B cell (primary cell): ENCODE measurements at places on chromosomes 5 and 9.
A peak's percentile ranks its signal among the peaks of the same experiment; 100 is the strongest.

DNA sequence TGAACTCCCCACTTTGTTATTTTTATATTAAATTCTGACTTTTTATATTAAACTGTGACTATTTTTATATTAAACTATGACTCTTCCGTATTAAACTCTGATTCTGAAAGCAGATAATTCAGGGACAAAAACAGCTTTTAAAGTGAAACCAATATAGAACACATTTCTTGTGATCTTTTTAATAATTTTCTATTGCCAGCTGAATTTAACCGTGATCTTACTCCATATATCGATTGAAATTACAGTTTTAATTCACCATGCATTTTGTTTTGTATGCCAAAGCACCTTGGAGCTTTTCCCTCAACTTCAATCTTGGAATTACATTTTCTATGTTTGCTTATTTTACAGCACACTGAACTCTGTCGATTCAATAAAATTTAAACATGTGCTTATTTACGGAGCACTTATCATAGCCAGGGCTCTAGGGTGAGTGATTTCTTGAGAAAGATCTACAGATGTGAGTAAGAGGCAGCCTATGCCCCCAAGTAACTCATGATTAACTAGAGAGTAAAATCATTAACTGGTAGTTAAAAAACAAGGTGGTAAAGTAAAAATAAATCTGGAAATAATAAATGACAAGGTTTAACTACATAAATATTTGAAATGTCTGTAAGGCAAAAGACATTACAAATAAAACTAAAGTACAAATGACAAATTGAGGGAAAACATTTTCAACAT, 72.9 kb upstream of the ALDH1B1 start:
- no peak for DNase-seq

GRCh38 chr9:128275198-128276007, at the start of gene GOLGA2:
TSS of gene GOLGA2 (minus strand) at chr9:128276007. CDS start at chr9:128275976, 31 bp downstream.
- DNase-seq = peak; percentile 57

DNA sequence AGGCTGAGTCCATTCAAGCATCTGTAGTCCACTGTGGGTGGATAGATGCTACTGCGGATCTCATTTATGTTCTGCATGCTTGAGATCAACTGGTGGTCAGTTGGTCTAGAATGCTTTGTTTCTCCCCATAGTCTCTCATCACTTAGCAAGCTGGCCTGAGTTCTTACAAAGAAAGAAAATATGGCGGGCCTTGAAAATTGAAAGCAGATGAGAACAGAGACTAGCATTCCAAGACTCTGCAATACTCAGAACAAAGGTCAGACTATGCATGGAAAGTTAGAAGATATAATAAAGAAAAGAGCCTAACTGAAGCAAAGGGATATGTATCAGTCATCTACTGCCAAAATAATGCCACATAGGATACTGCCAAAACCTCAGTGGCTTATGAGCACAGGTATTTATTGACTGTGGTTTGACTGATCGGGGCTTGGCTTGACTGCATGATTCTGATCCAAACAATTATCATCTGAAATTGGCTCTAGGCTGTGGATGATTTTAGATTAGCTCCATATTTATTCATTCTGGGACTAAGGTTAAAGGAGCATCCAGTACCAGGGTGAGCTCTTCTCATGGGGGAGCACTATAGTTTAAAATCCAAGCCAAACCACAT, 258.9 kb downstream of the TAF11L14 start:
- no peak for DNase-seq

DNA sequence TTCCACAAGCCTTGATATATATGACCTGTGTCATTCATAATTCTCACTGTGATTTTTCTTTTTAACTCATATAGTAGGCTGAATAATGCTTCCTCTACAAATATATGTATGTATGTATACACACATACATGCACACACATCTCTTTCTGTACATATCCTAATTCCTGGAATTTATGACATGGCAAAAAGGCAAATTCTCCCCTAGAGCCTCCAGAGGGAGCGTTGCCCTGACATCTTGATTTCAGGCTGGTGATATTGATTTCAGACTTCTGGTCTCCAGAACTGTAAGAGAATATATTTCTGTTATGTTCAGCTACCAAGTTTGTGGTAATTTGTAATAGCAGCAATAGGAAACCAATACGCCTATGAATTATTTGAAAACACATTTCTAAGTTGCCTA, 166.6 kb upstream of the GAS1 start:
- no peak for DNase-seq

GRCh38 chr9:90966480-90967144, 165.0 kb downstream of the SYK start:
- no peak for DNase-seq

DNA sequence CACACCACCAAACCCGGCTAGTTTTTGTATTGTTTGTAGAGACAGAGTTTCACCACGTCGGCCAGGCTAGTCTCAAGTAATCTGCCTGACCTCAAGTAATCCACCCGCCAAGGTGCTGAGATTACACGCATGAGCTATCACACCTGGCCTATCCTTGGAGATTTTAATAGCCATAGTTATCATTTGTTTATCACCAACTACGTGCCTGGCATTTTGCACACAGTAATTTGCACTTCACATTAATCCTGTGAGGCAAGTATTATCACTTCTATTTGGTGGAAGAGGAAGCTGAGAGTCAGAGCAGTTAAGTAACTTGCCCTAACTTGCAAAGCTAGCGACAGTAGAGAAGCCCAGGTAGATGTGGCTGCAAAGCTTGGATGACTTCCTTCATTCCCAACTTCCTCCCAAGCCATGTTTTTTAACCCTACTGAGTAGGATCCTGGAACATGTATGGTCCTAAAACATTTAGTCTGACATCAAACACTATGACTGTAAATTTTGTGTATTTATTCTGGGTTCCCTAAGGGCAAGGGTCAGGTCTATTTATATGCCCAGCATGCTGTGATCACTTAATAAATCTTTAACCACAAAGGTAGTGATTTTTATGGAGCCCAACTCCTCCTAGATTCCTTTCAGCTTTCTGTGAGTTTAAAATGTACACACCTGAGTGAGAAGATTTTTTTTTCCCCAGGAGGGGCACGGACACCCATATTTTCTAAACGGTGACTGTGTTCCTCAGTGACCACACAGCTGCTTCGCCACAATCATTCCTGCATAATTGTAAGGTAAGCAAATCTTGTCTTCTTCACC, 100.2 kb upstream of the RAI14 start:
- DNase-seq = no peak

- no peak for DNase-seq
Measured at GRCh38 chr5:36661456-36662220, 55.2 kb downstream of the SLC1A3 start.

- no peak for DNase-seq
Measured at GRCh38 chr5:116442095-116442534, 132.5 kb downstream of the SEMA6A start.

DNA sequence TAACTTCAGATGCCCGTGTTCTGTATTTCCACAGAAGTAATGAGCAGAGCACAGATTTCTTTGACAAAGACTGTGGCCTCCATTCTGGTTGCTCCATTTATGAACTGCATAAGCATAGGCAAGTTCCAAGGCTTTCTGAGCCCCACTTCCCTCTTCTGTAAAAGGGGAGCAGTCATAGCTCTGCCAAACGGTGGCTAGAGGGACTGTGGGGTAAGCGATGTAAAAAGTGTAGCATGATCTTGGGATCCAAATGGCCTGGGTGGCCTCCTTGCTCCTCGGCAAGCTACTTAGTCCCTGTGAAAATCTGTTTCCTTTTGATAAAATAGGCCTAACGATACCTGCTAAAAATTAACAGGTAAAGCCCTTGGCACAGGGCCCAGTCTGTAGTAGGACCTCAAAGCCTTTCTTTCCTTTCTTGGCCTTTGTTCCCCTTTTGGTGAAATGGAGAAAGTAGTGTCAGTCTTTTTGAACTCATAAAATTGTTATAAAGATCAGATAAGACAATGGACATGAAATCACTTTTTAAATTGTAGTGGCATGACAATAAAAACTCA, 646.6 kb downstream of the ACTL7B start:
- DNase-seq = no peak

GRCh38 chr9:136799854-136800657, 3.9 kb downstream of the CCDC183 start:
- peak; percentile 91 for DNase-seq

DNA sequence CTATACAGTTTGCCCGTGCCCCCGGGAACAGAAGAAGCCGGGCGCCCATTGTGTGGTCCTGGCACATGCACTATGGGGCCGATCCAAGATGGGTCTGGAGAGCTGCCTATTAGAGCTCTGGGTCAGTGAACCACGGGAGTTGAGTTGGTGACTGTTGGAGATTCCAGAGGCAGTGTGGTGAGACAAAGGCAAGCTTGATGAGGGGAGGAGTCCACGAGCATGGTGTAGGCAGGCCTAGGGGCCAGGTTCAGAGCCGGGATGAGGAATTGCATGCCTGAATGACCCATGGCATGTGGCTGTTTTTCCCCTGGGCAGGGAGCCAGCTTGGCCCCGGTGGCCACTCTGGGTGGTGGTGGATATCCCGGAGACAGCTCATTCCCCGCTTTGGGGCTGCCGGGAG, 84.4 kb upstream of the STC2 start:
- DNase-seq = no peak

DNA sequence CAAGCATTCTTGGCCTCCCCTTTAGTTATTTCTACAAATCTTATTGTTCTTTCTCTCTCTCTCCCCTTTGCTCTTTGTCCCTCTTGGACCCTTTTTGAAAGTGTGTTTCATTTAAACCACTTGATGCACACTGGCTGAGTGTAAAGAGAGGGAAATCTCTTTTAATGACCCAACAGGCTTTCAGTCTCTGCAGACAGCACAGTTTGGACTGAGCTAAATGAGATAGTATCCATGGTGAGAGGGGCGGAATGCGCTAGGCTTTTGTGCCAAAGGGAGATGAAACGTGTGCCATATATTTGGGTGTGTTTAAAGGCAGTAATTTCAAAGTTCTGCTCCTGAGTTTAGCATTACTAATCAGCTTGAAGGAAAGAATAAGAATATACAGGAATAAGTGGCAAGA, 184.9 kb downstream of the PCSK1 start:
- no peak for DNase-seq

GRCh38 chr5:107320846-107321245, 349.9 kb downstream of the EFNA5 start:
- DNase-seq = no peak

DNA sequence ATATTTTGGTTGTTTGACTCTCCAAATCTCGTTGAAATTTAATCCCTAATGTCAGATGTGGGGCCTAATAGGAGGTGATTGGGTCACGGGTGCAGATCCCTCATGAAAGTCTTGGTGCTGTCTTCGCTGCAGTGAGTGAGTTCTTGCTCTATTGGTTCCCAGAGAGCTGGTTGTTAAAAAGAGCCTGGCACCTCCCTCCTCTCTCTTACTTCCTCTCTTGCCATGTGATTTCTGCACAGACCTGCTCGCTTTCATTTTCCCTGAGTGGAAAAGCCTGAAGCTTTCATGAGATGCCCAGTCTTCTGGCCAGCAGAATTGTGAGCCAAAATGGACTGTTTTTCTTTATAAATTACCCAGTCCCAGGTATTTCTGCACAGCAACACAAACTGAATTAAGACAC, 221.6 kb downstream of the MAT2B start:
- peak; percentile 68 for DNase-seq

DNA sequence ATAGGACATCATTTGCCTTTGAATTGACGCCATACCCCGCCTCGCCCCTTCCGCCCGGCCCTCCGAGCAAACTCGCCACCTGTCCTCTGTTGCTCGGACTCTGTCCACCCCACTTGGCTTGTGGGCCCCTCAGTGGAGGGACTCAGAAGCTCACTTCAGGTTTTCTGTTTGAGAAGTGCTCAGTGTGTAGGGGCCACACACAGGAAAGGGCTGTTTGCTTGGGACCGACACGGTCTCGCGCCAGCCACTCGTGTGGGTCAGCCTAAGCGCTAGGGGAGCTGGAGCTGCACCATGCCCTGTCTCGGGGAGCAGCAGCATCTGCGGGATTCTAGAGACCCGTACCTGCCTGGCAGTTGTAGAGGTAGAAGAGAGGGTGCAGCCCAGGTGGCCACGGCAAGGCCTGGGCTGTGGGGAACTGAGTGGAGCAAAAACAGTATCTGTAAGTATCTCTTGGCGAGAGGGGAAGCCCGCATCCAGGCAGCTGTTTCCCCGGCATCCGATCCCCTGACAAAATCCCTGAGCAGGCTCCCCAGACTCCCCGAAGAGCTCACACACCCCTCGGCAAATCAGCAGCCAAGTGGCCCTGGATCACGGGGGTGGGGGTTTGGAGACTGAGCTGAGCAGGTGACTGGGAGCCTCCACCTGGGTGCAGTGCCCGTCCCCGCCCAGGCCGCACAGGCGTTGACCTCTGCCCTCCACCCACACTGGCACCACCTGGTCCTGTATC, 52.2 kb downstream of the COL5A1 start:
- DNase-seq = no peak

GRCh38 chr5:32507738-32508434, 63.3 kb upstream of the ZFR start:
- no peak for DNase-seq

GRCh38 chr9:90680534-90680933, 37.9 kb upstream of the DIRAS2 start:
- DNase-seq = no peak

GRCh38 chr9:71830153-71830552, 61.8 kb upstream of the CEMIP2 start:
- DNase-seq = no peak

DNA sequence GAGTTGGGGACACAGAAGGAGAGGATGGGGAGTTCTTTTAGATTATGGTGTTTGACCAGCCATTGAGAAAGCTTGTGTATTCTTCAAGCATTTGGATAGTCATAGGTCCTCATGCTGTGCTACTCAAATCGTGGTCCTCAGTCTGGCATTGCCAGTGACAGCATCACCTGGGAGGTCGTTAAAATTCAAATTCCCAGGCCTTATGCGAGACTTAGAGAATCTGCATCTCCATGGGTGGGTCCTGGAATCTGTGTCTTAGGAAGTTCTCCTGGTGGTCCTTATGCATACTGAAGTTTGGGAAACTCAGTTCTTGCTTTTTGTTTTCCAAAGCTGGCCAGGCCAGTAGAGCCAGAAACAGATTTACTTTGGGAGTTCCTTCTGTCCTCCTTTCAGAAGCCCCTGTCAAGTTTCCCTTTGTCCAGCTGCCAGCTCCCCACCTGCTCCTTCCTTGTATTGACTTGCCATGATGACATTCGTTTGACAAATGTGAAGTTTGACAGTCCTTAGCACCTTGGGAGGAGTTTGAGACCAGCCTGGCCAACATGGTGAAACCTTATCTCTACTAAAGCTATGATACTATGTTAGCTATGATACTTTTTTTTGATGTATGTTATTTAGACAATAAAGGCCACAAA, 95.6 kb downstream of the PALM2AKAP2 start:
- no peak for DNase-seq

GRCh38 chr9:88322906-88323566, 65.2 kb upstream of the SPIN1 start:
- DNase-seq = peak; percentile 12

DNA sequence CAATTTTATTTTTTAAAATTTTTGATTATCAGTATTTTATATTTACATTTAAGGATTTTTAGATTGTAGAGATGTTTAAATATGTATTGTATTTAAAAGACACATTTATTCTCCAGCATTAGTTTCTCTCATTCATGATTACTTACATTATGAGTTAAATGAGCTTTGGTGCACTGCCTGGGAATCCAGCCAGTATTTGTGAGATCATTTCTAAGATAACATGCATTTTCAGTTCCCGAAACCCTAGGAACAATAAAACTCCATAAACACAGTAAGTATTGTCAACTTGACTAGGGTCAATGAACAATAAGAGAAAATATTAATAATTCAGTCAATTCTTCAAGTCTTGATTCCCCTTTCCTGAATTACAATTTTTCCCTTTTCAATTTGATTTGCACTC, 403.3 kb downstream of the PLK2 start:
- DNase-seq = no peak
